ENCODE measurements at places on chromosomes 5 and 9.

- no peak for DNase-seq
Observed at GRCh38 chr5:111667128-111667736, 89.8 kb downstream of the NREP start.

- DNase-seq, result no peak
Observed at GRCh38 chr5:72394688-72395087, 74.5 kb downstream of the PTCD2 start.

- DNase-seq, result no peak
Observed at GRCh38 chr9:742914-743589, 98.4 kb upstream of the DMRT1 start.

GRCh38 chr5:72366324-72366976, 46.3 kb downstream of the PTCD2 start:
- no peak for DNase-seq

GRCh38 chr5:4053136-4053535, 457.5 kb downstream of the IRX1 start:
- no peak for DNase-seq

DNA sequence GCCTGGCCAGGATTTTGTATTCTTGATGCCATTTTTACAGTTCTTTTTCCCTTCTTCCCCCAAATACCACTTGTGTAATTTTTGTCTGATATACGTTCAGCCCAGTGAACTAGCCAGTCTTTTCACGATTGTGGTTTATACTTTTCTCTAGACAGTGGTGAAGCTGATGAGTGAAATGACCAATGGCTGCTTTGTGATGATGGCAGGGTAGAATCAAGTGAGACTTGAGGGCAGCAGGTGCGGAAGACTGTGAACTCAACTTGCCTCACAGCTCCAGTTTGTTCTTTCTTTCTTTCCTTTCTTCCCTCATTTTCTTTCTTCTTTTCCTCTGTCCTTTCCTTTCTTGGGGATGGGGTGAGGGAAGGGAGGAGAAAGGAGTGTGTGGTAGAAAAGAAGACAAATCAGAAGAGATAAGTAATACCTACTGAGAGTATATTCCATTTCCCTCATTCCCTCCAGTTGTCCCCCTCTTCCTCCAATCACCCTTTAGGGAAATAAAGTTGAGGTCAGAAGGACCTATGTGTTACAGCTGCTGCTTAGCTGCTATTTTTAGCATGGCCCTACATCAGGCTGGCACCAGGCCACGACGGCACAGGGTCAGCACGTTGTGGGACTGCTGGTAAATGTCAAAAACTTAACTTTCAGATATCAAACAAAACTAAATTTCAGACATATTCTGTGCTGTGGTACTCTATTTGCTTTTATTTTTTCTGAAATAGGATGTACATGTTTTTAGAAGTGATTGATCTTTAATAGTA, 12.3 kb downstream of the ZSWIM6 start:
- DNase-seq, result no peak

DNA sequence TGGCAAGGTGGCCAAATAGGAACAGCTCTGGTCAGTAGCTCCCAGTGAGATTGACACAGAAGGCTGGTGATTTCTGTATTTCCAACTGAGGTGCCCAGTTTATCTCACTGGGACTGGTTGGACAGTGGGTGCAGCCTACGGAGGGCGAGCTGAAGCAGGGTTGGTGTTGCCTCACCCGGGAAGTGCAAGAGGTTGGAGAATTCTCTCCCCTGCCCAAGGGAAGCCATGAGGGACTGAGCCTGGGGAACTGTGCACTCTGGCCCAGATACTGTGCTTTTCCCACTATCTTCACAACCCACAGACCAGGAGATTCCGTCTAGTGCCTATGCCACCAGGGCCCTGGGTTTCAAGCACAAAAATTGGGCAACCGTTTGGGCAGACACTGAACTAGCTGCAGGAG, 61.0 kb downstream of the TNFSF8 start:
- DNase-seq, result no peak

DNA sequence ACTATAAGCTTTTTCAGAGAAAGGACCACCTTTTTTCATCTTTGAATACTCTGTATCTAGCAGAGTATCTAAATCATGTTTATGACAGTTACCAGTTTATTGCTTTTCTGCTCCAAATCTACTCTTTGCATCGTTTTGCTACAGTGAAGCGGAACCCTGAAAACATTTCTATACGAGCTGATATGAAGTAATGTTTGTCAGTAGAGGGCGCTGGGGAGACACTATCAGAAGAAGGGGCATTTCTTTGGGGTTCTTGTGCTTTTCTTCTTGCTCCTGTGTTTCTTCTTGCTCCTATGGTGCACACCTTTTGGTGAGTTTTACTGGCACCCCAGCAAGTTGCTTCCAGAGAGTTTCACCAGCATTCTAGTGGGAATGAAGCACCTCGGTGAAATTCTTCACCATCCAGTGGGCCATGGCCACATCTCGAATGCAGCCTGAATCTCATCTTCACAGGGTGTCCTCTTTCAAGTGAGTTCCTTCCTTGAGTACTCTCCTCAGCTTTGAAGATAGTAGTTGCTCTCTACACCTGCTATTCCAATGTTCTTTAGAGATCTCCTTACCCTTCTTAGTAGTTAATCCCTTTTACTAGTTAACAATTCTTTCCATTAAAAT, 98.4 kb downstream of the FGF1 start:
- no peak for DNase-seq
